Mesangial cell (primary cell): ENCODE measurements at places on chromosomes 12 and 14. TPM values are rescaled to one million over a fixed set of nuclear protein-coding genes. Genes with fewer than 3 reads are reported as not detected.

GLT1D1 gene
- total RNA-seq = 0.16 and 0.38 TPM in 2 replicates

TMCC3 gene
- total RNA-seq = 4.9 TPM in 2 replicates

LYZ gene
- not detected in 2 replicates for total RNA-seq

PSMB11 gene
- total RNA-seq = not detected in 2 replicates

SERPINA9 gene
- not detected in 2 replicates for total RNA-seq

GLIPR1L1 gene
- total RNA-seq = not detected in 2 replicates

CIROP gene
- not detected in 2 replicates for total RNA-seq

EXOC3L4 gene
- 0.25 TPM in 1 of 2 replicates, not detected in the other for total RNA-seq

LDHB gene
- total RNA-seq = 615 and 880 TPM in 2 replicates

HSP90AA1 gene
- 170 and 709 TPM in 2 replicates for total RNA-seq

CAPS2 gene
- total RNA-seq = 0.33 and 2.2 TPM in 2 replicates

RND1 gene
- 0.33 TPM in 1 of 2 replicates, not detected in the other for total RNA-seq

THTPA gene
- total RNA-seq = 8.4 and 9.8 TPM in 2 replicates

DTX3 gene
- 13.0 and 40.6 TPM in 2 replicates for total RNA-seq

PLEKHG7 gene
- total RNA-seq = not detected in 2 replicates

AKAP6 gene
- total RNA-seq = 0.81 and 2.0 TPM in 2 replicates

IPO8 gene
- 16.1 and 21.6 TPM in 2 replicates for total RNA-seq

TGFB3 gene
- total RNA-seq = 1.1 and 7.6 TPM in 2 replicates

PLBD1 gene
- 4.7 and 15.7 TPM in 2 replicates for total RNA-seq

SLC25A21 gene
- 2.1 and 3.4 TPM in 2 replicates for total RNA-seq

RPS29 gene
- total RNA-seq = 5,474 and 6,629 TPM in 2 replicates

UNC79 gene
- 0.13 TPM in 1 of 2 replicates, not detected in the other for total RNA-seq

A2M gene
- total RNA-seq = 1.6 TPM in 1 of 2 replicates, not detected in the other

RAD9B gene
- 0.16 and 0.25 TPM in 2 replicates for total RNA-seq

GPRC5D gene
- 0.13 TPM in 1 of 2 replicates, not detected in the other for total RNA-seq

ZFHX2 gene
- total RNA-seq = 0.49 and 1.6 TPM in 2 replicates

PABPN1 gene
- total RNA-seq = 58.4 and 59.0 TPM in 2 replicates

SLC25A47 gene
- total RNA-seq = under 0.01 TPM in 1 of 2 replicates, not detected in the other

RIN3 gene
- 5.4 and 8.1 TPM in 2 replicates for total RNA-seq

FKBP4 gene
- total RNA-seq = 29.2 and 60.3 TPM in 2 replicates

VDR gene
- 1.3 and 1.6 TPM in 2 replicates for total RNA-seq

FOXN4 gene
- not detected in 2 replicates for total RNA-seq

GNB3 gene
- total RNA-seq = 0.51 and 1.5 TPM in 2 replicates

RTN1 gene
- 0.13 and 0.49 TPM in 2 replicates for total RNA-seq

DCN gene
- total RNA-seq = 110 and 498 TPM in 2 replicates

AICDA gene
- 0.13 TPM in 1 of 2 replicates, not detected in the other for total RNA-seq

MAP3K9 gene
- 9.8 and 13.7 TPM in 2 replicates for total RNA-seq

SYCP3 gene
- 0.13 TPM in 1 of 2 replicates, not detected in the other for total RNA-seq

TBC1D30 gene
- total RNA-seq = 0.65 and 0.89 TPM in 2 replicates

PPP1R1A gene
- total RNA-seq = 0.98 and 6.1 TPM in 2 replicates

RNF212B gene
- total RNA-seq = not detected in 2 replicates

DNAI7 gene
- total RNA-seq = 0.13 TPM in 1 of 2 replicates, not detected in the other

DHRS4L2 gene
- total RNA-seq = 11.9 and 19.0 TPM in 2 replicates

ACRBP gene
- 0.49 and 8.7 TPM in 2 replicates for total RNA-seq

ACVRL1 gene
- 2.1 and 3.9 TPM in 2 replicates for total RNA-seq

GYS2 gene
- not detected in 2 replicates for total RNA-seq

WIF1 gene
- not detected in 2 replicates for total RNA-seq
